Renal cortical epithelial cell (primary cell): ENCODE measurements at places on chromosomes 4 and X. TPM values are rescaled to one million over a fixed set of nuclear protein-coding genes. Genes with fewer than 3 reads are reported as not detected.

OTUD6A gene
- total RNA-seq = not detected in 2 replicates

EMCN gene
- 0.40 and 0.69 TPM in 2 replicates for total RNA-seq

DNA sequence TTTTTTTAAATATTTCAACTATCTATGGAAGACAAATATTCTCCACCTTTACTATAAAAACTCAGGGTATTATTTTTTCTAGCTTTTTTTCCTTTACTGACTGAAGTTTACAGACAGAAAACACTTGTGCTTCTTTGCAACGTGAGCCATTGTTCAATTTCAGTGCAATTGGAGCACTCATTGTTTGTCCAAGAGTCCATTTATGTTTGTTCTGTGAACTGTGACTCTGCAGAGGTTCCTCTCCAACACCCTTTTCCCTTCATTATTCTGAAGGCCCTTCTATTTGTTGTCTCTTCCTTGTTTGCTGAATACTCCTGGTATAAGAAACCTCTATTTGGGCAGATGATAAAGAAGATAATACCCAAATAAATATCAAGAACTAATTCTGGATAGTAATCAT is 37.4 kb downstream of the DAPP1 start:
- DNase-seq = peak; percentile 51

DNA sequence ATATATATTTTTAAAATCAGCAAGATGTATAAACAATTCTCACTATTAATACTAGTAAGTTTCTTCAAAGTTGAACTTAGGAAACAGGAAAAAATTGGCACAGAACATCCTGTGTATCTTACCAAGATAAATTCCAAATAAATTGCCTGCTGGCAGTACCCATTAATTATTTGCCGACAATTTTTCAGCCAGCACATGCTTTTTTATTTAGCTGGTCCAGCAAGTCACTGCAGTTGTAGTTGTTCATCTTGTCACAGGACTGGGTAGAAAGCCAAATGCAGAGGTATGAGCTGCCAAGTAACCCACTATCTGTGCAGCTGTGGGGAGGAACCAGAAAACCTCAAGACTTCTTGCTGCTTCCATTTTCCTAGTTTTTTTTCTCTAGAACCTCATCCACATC is 113.4 kb downstream of the PACRGL start:
- no peak for DNase-seq

- DNase-seq = no peak
Measured at GRCh38 chr4:25753239-25753638, 97.6 kb downstream of the SLC34A2 start.

DNA sequence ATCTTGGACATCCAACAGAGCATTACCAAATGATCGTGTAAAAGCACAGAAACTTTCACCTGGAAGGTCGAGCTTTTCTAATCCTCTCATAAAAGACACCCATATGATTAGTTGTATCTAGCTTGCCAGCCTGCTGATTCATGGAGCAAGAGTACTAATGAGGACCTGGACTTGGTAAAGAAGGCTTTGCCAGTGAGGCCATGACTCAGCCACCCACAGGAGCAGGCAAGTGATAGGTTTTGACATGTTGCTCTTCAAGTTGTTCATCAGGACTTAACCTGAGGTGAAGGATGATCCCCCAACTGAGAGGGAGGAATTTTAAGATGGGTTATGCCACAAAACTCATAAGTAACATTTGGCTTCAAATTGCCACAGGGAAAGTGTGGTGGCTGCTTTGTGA is 24.7 kb upstream of the EPGN start:
- DNase-seq = peak; percentile 85

- DNase-seq = peak; percentile 21
Measured at GRCh38 chrX:5236096-5236495, 992.6 kb downstream of the NLGN4X start.

DNA sequence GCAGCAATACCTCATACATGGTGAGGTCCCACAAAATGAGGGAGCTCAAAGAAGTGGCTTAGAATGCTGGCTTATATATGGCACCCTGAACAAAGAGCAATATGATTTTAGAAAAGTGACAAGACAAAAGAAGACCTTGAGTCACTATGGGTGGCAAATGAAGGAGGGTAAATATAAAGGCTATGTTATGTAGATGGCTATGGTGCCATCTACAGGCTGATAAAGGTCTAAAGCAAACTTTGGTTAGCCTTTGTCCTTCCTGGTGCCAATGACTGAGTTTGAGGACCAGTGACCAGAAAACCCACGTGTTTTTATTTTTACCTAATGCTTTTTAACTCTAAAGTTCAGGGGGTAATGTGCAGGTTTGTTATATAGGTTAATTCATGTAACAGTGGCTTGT is 151.8 kb downstream of the CCNG2 start:
- peak; percentile 19 for DNase-seq
